ENCODE measurements at places on chromosomes 12 and 14.
A peak's percentile ranks its signal among the peaks of the same experiment; 100 is the strongest.

DNA sequence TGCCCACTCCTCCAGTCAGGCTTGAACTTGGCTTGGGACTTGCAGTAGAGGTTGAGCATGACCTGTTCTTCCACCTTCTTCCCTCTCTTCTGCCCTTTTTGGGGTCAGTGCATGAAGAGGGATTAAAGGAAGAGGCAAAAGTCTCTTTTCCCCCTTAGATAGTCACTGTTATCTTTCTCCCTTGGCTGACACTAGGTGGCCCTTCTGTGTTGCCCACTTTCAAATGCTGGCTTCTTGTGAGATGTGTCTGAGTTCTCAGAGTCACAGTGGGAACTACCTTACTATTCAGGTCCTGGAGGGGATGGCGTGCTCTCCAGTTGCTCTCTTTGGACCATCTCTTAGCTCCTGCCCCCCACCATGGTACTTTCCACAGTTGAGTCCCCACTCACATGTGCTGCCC, 73.6 kb downstream of the GPR65 start:
- DNase-seq, result no peak

DNA sequence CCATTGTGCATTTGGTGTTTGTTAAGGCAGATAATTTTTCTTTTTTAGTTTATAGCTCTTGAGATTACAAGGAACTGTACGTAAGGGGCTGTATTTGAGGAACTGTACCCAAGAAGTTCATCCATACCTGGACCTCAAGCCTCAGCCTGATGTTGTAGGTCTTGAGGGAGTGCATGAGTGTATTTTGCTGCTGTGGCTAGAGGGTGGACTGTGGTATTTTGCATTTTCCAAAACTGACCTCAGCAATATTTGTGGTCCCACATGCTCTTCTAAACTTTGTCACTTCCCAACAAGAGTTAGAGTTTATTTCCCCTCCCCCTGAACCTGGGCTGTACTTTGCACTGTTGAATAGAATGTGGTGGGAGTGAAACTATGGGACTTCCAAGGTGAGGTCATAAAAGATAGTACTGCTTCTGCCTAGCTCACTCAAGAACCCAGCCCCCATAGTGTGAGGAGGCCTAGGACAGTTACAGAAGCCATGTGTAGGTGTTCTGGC, 42.2 kb upstream of the FBXO33 start:
- peak; percentile 24 for DNase-seq

- DNase-seq, result no peak
These were observed 52.2 kb upstream of the ANP32D start for GRCh38 chr12:48420039-48420775.

DNA sequence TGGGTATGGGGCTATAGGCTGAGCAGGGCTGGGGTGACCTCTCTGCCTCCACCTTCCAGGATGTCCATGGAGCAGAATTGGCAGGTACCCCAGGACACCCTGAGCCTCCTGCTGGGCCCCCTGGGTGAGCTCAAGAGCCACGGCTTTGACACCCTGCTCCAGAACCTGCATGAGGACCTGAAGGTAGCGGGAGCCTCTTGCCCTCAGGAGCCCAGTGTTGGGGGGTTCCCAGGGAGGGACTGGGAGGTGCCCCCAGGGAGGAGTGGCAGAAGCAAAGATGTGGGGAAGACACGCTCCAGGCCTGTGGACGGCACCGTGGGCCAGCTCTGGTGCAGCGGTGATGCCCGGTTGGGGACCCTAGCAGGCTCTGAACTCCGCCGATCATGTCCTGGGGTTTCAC, 8.3 kb downstream of the TNFAIP2 start:
- no peak for DNase-seq

DNA sequence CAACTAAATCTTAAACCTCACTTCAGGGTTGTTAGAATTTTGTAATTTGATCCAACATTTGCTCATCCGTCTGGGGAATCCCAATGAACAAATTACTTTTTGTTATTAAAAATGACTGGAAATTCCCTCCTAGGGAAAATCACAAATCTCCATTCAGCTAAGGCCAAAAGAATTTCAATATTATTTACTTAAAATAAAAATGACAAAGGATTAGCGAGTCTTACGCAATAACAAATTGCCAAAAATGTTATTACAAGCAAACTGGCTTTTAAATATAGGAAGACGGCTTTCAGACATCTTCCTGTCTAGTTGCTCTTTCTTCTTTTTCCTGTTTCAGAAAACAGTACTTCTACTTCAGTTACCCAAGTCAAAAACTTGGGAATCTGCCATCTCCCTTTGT, 92.4 kb upstream of the TSPAN8 start:
- DNase-seq, result no peak

DNA sequence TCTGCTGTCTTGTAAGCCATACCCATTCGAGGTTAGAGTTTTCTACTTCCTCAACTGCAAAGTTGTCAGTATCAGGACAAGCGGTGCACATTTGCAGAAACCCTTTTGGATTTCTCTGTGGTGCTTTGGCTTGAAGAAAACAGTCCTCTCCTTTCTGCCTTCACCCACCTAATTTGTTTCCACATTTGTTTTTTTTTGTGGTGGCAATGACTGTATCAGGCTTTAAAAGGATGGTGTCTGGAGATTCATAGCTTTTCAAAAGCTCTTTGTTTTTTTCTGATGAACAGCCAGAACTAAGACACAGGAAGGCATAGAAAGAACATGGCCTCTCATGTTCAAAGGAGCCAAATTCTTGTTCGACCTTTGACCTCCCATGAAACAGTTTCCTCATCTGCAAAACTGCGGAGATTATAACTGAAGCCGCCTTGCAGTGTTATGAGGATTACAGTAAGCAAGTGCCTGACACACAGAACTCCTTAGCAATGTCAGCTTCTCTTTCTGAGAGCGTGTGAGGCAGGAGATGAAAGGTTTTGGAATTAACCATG, 270.6 kb upstream of the TBX3 start:
- no peak for DNase-seq

- peak; percentile 46 for DNase-seq
These were observed 675 bp downstream of the NEDD8 start for GRCh38 chr14:24231263-24232120.

DNA sequence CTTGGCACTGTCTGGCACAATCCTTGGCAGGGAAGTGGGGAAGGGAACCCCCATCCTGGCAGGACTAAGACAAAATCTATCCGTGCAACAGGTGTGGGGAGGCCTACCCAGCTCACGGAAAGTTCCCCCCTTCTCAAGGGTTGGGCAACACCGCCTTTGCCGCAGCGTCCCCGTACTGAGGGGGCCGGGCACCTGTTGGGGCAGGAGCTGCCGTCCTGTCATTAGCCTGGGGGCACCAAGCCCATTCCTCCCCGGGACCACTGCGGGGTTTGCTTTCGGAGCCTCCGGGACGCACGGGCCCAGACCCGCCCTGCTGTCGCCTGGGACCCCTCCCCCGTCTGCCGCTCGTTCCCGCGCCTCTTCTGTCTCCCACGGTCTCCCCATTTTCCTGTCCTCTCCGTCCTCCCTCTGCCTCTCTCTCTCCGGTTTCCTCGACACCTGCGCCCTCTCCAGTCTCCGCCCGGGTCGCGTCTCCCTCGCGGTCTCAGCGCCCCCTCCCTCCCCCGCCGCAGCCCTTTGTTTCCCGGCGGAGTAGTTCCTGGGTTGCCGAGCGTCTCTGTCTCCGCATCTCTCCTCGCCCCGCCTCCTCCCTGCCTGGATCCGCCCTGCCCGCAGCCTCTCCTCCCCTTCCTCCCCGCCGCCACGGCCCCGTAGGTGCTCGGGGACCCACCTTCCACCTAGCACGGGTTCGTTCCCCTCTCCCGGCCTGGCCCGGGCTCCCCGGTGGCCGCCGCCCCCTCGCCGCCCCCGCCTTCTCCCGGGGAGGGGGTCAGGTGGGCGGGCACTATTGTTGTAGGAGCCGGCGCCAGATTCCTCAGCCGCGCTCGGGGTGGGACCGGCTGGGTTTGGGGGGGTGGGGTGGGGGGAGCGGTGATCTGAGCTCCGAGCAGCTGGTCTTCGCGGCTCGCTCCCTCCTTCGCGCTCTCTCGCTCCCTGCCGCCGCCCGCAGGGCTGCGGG, at the start of gene CACNB3:
Gene CACNB3, plus strand, starts transcription at position 624 of the 958 bp plus-strand sequence. CDS start 434 bp downstream, outside the sequence.
- peak; percentile 83 for DNase-seq

DNA sequence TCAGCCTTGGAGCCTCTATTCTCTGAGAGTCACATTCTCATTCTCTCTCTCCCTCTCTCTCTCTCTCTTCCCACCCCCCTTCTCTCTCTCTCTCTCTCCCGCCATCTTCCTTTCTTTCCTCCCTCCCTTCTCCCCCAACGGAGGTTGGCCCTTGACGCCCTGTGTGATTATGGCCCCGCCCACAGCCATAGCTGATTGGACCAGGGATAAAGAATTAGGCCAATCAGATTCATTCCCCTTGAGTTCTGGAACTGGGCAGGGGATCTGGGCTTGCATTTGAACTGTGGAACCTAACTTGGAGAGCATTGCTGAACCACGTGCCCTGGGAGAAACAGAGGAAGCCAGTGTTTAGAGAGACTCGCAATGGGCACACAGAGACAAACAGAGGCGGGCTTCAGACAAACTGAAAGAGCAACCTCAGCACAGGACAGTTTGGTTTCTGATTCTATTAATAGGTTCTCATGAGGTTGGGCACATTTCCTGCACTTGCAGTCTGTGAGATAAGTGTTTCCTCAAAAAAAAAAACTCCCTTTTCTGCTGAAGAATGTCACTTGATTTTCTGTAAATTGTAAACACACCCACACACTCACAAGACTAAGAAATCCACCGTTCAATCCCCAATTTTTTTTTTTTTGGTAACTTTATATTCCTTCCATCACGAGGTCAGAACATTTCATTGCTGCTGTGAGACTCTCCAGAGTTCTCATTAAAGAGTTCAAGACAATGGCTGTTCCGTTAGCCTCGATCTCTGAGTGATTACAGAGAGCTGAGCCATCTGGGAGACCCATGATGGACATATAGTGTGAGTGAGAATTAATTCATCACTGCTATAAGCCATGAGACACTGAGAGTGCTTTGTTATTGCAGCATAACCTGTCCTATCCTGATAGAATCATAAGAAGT, 3.5 kb upstream of the P2RX7 start:
- peak; percentile 91 for DNase-seq

DNA sequence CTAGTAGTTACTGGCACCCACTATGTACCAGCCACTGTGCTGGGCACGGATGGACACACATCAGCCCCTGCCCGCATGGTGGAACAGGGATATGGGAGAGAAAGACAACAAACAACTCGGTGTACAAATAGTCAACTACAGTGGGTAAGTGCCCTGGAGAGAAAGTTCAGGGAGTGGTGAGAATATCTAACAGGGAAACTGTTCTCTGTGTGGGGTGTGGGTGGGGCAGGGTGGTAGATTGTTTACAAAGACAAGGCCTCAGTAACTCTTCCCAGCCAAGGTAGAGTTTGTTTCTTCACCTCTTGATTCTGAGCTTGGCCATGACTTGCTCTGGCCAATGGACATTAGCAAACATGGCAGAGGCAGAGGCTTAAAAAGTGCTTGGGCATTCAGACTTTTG, 12.9 kb upstream of the CLMN start:
- DNase-seq, result no peak

- DNase-seq, result no peak
These were observed 834.9 kb downstream of the BCL11B start for GRCh38 chr14:98437113-98437512.

GRCh38 chr14:49893309-49894213, 679 bp downstream of the ARF6 start:
- peak; percentile 91 for DNase-seq

Data from activated CD4-positive, alpha-beta T cell treated with anti-CD3 and anti-CD28 coated beads for 48 hours (primary cell).